HL-60 (cell line): ENCODE measurements at places on chromosomes 1 and 21.

DNA sequence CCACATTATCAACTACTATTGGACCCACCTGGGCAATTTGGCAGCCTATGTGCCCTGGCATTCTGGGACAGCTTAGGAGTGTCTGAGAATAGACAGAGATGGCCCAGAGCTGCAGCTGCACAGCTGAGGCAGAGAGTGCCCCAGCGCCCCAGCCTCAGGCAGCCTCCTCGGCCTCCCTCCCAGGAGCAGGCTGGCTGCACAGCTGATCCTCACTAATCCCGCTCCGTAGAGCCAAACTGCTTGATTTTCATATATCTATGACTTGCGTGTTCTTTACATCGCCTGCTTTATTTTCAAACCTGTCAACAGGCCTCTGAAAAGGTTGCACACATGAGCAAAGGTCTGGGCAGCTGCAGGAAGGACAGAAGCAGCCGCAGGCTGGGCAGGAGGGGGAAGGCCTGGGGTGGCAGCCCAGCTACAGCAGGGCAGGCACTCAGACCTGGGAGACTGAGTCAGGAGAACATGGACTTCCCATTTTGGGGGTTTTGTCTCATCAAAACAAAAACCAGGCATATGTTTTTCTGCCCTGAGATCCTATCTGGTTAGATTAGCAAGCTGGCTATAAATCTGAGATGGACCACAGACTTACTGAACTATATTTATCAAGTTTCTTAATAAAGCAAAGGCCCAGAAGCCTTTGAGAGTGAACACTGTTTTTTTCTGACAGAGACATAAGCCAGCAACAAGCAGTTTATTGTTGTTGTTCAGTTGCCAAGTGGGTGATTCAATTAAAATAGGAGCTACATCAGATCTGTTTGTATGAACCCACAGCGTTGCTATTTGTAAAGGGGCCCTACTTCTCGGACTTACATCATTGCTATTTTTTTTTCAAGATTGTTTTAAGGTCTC lies 301.8 kb upstream of the DUSP10 start:
- DNase-seq: no peak

- DNase-seq: no peak
These were observed 67.8 kb downstream of the CNIH3 start for GRCh38 chr1:224683936-224684335.

GRCh38 chr1:35554266-35555211 lies 2.7 kb downstream of the KIAA0319L start:
- no peak for DNase-seq

DNA sequence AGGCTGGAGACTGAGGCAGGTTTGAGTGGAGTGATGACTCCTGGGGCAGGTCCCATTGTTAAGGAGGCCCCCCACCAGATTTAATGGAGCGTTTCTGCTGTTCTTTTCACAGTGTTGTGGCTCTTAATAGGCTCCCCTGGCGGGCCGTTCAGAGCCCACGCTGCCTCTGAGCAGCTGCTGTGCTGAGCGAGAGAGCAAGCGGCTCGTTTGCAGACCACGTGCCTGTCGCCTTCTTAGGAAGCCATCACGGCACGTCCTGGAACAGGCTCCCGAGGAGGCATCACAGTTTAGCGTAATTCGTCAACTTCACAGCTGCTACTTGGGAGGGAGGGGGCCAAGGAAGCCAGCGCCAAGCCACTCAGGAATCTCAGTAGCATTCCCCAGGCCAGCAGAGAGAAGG lies 70.5 kb upstream of the CTTNBP2NL start:
- DNase-seq: no peak

GRCh38 chr1:182387566-182387965 lies 4.0 kb downstream of the GLUL start:
- DNase-seq: no peak

DNA sequence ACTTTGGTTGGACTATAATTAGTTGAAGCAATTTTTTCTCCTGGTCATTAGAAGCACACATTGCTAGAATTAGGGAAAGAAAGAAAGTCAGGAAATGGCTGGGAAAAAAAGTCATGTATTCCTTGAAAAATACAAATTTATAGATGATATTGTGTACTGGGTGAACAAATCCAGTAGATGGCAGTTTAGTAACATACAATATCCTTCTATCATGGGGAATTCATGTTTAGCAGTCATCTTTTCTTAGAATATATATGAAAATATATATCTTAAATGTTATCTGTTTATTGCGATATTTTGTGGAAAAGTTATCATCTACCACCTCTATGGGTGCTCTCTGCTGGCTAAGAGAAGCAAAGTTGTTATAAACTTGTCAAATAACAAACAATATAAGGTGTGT lies 13.1 kb upstream of the ZRANB2 start:
- no peak for DNase-seq

DNA sequence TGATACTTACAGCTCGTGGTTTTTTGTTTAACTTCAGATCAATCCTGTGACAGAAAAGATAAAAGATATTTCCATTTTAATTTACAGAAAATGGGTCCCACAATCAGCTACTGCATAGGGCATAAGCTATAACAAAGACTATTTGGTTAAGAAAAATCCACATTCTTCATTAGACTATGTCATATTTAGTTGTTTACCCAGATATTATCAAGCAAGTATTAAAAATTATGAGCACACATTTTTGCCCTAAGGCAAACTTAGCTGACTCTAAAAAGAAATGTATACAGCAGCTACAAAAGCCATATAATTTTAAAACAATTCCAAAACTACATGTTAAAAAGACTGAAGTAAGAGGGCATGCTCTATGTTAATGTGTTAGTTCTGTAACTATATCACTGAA lies 18.7 kb downstream of the MEAF6 start:
- no peak for DNase-seq

- no peak for DNase-seq
These were observed 25.2 kb upstream of the HMGN1 start for GRCh38 chr21:39374046-39374445.

- DNase-seq: no peak
These were observed 63.4 kb upstream of the LRP8 start for GRCh38 chr1:53391296-53391695.
